ENCODE measurements at places on chromosomes 11 and 22.

DNA sequence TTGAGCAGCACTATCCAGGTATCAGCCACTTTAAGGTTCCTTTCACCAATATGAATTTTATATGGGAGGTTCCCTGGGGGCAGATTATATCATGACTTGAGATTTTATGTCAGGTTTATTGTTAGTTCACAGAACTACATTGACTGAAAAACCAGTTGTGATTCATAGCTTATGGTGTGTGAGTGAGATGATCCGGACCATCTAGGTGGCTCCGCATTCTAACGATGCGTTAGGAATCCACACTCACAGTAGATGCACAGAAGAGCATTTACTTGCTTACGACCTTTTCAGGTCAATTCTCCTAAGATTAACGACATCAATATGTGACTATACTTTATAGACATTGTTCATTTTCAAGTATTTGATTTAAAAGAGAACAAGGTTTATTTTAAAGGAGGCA lies 984.3 kb upstream of the CCDC90B start:
- no peak for DNase-seq

- no peak for DNase-seq
These were observed 22.8 kb upstream of the TEF start for GRCh38 chr22:41358927-41359326.

- no peak for DNase-seq
These were observed 1463.0 kb downstream of the FAM181B start for GRCh38 chr11:81270686-81271085.

DNA sequence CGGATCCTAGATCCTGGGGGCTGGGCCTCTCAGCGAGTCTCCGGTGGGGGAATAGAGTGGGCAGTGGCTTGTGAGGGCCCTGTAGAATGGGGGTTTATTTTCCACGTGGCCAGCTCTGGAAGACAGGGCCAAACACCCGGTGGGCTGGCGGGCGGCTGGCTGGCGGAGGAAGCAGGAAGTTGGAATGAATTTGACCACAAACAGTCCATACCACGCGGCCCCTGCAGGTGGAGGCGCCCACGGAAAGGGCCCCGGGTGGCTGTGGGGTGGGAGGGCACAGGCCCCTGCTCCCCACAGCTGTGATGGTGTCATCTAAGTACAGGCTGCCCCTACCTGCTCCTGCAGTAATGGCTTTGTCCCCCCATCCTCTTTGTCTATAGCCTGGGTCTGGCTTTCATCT lies 15.1 kb downstream of the MCAT start:
- DNase-seq = no peak

DNA sequence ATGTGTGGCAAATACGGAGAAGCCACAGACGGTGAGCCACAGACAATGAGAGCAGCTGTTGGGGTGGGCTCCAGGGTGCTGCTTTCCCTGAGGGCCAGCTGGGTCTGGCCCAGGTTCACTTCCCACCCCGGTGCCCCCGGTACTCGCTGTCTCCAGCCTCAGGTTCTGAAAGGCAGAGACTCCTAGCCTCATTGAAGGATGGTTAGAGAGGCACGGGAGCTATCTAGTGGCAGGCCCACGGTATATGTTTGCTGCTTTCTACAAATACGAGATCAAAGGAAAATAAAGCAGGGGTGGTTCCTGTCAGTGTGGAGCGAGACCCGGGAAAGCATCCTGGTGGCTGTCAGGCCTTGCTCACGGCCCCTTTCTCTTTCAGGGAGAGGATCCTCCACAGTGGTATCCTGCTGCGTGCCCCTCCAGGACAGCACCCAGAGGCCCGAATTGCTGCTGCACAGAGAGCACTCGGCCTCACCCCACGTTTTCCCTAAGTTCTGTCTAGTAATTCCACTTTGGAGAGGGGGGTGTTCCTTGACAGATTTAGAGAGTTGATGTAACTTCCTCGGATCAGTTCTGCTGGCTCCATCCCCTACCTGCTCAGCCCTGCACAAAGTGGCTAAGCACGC lies 3.0 kb downstream of the TMEM80 start:
- DNase-seq = no peak

DNA sequence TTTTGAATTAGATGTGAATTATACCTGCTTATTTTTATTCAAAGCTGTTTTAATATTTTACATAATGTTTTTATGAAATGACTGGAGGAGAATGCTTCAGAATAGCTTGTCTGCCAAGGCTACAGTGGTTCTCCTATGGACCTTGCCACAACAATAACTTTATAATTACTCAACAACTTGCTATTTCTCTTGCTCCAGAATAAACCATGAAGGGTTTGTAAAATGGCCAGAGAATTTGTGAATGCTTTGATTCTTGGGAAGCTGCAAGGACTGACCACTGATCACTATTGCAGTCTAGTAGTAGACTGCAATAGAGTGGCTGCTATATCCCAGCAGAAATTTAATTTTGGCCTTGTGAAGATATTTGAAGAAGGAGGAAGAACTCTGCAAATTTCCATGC lies 199.7 kb downstream of the FAT3 start:
- no peak for DNase-seq

DNA sequence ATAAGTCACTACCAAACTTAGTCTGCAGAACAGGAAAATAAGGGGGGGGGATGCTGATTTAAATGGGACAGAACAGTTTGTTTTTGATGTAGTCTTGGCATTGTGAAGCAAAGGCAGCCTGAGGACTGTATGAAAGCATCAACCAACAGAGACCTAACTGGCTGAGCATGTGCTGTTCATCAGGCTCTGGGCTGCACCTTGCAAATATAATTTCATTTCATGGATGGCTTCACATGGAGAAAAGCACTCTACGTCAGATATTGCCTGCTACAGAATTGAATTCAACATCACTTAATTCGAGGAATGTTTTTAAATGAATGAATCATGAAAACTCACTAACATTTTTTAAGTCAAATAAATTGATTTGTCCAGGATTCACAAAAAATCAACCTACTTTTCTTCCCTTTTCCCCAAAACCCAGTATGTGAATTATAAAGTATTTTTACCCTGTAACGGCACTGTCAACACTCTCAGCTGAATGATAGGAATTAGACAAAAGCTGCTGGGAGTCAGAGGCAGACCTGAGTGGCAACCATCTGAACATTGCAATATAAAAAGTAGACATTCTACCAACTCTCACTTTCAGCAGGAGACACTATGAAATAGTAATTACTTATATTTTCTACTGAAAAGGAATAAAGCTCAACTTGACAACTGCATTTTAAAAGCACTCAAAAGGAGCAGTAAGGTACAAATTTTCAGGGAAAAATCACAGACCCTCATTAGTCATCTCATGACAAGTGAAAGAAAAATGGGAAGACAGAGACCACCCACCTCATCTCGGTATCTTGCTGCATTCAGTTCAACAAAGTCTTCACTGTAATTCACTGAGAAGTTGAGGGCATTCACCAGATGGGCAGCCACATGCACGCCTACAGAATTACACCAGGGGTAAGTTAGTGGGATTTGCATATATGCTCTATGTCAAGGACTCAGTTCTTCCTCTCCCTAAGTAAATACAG lies 47.5 kb downstream of the NOX4 start:
- no peak for DNase-seq

DNA sequence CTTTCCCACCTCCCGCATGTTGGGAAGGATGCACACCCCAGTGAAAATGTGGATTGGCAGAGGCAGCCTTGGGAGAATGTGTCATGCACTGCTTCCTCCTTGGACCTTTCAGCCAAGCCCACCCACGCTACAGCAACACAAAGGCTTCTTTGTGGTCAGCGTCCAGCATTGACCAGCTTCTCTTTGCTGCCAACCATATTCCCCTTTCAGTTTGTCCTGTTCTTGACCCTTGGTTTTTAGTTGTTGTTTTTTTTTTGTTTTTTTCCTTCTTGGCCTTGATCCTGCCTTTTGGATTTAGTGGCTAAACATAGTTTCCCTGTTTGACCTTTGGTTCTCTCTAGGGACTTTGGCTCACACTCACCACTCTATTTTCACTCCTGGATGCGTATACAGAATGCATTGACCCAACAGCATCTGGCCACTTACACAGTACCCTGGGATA lies 573.6 kb downstream of the INSC start:
- DNase-seq = no peak

- DNase-seq = peak; percentile 6
These were observed 213.1 kb downstream of the INSC start for GRCh38 chr11:15327786-15328231.

DNA sequence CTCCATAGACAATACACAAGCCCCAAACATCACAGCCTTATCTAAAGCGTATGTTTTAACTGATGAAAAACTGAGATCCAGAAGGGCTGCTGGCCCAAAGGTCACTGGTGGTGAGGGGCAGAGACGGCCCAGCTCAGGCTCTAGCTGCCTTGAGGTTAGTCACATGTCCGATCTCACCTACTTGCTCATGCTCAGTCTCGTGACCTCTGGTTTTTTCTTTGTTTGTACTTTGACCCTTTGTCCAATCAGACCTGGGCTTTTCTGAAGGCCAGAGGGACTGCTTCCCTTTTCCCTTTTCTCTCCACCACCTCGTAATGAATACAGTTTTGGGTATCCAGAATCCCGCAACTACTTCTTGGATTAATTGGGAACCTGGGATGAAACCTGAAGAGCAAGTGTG lies 28.6 kb downstream of the MMP20 start:
- DNase-seq = no peak

DNA sequence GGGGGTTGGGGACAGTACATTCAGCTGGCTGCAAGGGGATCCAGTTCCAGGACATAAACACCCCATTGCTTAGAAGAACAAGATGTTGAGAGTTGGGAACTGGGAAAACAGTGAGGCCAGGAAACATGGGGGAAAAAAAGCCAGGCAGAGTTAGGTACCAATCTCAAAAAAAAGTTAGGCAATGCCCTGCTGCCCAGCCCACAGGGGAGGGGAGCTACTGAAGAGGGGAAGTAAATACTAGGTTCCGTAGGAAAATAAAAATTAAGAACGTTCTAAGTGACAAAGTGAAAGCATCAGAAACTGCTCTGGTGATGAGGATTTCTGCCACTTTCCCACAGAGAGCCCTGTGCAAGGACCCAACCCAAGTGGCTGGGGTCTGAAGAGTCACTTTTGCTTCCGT lies 12.0 kb downstream of the SPTBN2 start:
- DNase-seq = no peak

GRCh38 chr11:122209619-122210366 lies 93.8 kb upstream of the BLID start:
- DNase-seq = peak; percentile 18

- DNase-seq = no peak
These were observed 58.7 kb downstream of the GAS2 start for GRCh38 chr11:22725079-22725478.

DNA sequence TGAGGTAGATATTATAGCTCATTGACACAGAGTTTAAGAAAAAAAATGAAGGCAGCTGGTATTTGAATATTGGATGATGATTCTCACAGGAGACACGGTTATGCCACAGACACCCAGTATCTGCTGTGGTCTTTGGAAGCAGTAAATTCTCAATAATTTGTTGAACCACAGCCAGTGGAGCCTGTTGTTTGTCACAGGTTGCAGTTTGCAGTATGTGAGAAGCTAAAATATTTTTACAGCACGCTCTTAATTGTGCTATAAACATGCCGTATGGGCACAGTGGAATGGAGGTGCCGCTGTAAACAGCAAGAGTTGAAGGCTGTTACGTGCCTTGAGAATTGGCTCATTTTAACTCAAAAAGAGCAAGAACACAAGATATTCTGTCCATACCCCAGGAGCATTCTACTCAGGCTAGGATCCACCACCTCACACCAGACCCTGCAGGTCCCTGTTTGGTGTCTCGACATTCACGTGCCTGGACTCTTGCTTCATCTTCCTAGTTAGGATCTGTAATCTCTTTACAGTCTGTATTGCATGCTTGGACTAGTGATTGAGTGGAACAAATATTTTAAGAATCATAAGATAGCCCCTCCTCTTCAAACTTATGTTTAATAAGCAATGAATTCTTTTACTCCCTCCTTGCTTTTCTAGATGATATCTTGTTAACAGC lies 94.7 kb upstream of the GAL start:
- no peak for DNase-seq

DNA sequence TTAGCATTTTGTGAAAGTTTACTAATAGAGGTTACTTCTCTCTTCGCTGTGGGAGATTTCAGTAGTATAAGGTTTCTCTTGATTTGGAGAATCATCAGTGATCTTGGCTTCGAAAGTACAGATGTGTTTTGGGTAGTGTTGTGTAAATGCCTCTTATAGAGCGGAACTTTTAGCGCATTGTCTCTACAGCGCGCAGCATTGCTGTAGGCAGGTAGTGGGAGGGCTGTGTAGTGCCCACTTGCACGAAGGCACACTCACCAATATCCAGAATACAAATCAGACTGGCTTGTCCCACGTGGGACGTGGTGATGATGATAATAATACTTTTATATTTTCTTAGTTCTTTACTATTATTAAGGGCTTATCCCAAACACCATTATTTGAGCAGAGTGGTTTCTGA lies 51.4 kb downstream of the FAM83F start:
- no peak for DNase-seq

GRCh38 chr22:21672107-21672629 lies 6.4 kb downstream of the PPIL2 start:
- DNase-seq = no peak

DNA sequence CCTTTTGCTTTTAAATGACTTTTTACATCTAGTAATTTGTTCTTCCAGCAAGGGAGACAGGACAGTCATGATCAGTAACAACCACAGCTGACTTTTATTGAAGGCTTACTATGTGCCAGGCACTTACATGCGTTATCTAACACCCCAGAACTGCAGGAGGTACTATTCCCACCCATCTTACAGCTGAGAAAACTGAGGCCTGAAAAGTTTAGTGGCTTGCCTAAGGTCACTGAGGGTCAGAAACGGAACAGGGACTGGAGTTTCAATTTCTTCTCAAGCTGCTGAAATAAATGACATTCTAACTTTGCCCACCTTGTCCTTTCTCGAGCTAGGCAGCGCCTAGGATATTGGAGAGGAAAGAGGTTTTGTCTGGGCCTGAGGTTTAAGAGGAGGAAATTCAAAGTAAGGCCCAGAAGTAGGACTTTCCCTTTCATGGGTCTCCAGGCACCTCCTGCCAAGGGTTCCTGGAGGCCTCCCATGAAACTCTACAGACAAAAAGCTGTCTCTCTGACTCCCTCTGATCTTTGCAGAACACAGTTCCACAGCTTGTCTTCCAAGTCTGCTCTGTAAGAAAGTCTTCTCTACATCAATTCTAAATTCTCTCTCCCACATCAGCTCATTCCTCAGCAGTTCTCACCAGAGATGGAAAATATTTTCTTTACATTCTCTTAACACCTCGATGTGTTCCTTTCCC lies 102.2 kb downstream of the NAT10 start:
- no peak for DNase-seq
